GM20000 (cell line): ENCODE measurements at places on chromosomes 5 and 9.

DNA sequence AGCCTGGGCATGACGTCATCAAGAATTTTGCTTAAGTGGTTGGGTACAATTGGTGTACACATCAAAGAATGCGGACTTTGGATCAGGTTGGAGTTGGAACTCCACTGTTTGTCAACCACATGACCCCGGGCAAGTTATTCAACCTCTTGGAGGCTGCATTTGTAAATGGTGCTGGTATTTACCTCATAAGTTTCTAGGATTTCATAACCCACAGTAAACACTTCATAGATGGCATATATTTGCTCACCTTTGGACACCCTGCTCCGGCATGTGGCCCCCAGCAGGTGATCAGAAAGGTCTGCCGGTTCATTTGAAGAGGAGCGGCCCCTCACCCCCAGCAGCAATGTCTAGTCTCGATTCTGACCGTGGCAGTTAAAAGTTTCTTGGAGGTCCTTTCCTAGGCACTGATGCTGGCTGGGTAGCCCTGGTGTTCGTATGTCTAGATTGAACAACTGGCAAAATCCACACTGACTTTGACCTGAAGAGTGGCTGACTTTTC, 60.6 kb downstream of the IL6ST start:
- no peak for DNase-seq

- no peak for DNase-seq
These were observed 304.0 kb downstream of the NR2F1-AS1 start for GRCh38 chr5:93277051-93277450.

DNA sequence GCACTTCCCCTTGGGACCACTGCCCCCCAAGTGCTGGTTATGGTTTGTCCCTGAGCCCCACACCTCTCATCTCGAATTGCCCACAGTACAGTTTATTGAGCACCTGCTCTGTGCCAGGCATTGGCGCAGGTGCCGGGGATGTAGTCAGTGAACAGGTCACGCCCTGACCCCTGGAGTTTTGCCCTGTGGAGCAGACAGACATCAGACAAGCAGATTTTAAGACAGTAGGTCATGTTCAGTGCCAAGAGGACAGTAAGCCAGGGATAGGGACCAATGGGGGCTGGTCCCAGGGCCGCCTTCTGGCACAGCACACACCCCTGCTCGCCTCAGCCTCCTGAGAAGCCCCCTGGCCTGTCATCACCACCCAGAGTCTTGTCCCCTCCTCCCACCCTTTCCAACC, 21.9 kb downstream of the ROPN1L start:
- no peak for DNase-seq

DNA sequence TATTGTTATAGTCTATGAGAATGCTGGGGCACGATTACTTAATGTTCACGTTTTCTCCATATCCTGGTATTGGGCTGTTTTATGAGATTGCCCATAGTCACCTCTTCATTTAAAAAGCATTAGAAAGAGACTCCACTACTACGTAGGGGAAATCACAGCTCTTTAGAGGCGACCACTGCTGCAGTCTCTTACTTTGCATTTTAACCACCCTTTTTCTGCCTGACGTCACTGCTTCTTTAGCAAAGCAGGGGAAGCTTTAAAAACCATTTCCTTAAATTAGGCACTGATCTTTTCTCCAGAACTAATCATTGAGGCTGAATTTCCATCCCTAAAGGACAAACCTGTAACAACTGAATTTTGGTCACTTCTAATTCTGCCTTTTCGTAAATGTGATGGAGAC, 38.9 kb downstream of the ZNF608 start:
- DNase-seq: peak; percentile 39

GRCh38 chr9:75544815-75545214, 345.7 kb upstream of the PCSK5 start:
- DNase-seq: no peak

- no peak for DNase-seq
These were observed 212.5 kb downstream of the MEF2C start for GRCh38 chr5:88670461-88670860.

GRCh38 chr9:82140471-82140870, 151.9 kb downstream of the SPATA31D1 start:
- DNase-seq: no peak

GRCh38 chr5:139696894-139697658, 48.9 kb downstream of the CXXC5 start:
- no peak for DNase-seq

GRCh38 chr9:90408659-90409058, 234.0 kb downstream of the DIRAS2 start:
- no peak for DNase-seq
